ENCODE measurements at places on chromosomes 1 and 21.

- DNase-seq: peak; percentile 37
Measured at GRCh38 chr1:41365772-41366454, 4.7 kb downstream of the FOXO6 start.

DNA sequence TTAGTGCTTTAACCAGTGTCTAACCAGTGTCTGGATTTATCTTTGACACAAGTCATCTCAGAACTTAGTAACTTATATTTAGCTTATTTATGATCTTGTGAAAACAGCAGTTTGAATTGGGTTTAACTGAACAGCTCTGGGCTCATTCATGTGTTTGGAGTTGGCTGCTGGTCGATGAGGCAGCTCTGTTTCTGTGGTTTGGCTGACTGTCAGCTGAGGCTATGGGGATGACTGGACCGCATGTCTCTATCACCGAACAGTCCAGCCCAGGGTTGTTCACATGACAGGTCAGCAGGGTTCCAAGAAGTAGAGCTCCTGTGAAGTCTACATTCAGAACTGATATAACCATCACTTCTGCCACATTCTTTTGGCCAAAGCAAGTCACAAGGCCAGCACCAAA lies 29.1 kb upstream of the C21orf91 start:
- DNase-seq: no peak

- DNase-seq: no peak
Measured at GRCh38 chr1:218339267-218339831, 5.8 kb upstream of the TGFB2 start.

DNA sequence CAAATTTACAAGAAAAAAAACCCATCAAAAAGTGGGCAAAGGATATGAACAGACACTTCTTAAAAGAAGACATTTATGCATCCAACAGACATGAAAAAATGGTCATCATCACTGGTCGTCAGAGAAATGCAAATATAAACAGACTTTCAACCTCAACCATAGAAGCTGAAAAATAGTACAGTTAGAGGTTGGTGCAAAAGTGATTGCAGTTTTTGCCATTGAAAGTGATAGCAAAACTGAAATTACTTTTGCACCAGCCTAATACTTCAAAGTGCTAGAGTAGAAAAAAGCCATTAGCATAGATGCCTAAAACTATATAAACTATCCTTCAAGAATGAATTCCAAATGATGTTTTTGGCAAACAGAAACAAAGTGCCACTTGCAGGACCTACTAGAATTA lies 365.8 kb upstream of the DPYD start:
- DNase-seq: no peak

DNA sequence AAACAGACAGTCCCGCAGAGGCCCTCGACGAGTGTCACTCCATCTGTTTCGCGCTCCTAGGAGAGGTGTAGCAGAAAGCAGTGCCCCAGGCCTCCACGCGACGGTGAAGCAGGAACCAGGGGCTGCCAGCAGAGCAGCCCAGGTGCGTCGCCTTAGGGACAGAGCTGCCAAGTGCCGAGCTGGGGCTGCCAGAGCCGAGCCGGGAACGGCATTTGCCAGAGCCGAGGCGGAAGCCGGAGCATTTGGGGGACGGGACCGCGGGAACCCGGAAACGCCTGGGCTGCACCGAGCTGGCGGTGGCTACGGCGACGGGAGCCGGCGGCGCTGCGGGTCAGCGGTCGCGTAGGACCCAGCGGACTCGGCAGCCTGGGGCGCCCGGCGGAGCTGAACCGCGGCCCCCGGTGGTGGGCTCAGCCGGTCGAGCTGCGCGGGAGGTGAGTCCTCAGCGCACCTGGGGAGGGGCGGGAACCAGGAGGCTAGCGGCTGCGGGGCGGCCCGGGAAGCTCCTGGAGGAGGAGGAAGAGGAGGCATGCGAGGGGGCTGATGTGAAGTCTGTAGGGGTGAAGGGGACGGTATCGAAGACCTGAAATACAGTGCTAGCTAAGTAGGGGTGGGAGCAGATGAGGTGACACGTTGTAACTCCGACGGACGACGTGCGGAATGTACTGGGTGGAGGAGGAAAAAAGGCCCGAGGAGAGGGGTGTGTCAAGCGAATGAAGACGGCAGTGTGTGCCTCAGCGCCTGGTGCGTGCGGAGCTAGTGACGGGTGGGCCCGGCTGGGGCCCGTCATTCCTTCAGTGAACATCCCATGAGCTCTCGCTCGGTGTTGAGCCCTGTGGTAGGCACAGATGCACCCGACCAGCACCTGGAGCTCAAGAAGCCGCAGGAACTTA lies at the start of gene SLC35A3:
SLC35A3 (plus strand) TSS at position 268 of the 893 bp plus-strand sequence. CDS start 23,559 bp downstream, outside the sequence.
- peak; percentile 73 for DNase-seq

GRCh38 chr1:15931884-15932283 lies 44.0 kb downstream of the ZBTB17 start:
- DNase-seq: no peak

- no peak for DNase-seq
Measured at GRCh38 chr1:218209351-218209861, 75.7 kb upstream of the RRP15 start.

DNA sequence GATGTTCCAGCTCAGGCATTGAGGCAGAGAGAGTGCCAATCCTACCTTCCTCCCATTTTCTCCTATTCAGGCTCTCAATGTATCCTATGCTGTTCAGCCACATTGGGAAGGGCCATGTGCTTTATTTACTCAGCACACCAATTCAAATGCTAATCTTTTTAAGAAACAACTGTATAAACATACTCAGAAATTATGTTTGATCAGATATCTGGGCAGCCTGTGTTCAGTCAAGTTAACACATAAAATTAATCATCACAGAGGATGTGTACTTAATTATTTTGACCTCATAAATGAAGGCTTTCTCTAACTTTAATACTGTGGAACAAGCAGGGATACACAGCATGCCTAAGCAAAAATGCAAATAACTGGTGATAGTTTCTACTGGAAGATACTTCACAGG lies 149.8 kb downstream of the NCAM2 start:
- no peak for DNase-seq

DNA sequence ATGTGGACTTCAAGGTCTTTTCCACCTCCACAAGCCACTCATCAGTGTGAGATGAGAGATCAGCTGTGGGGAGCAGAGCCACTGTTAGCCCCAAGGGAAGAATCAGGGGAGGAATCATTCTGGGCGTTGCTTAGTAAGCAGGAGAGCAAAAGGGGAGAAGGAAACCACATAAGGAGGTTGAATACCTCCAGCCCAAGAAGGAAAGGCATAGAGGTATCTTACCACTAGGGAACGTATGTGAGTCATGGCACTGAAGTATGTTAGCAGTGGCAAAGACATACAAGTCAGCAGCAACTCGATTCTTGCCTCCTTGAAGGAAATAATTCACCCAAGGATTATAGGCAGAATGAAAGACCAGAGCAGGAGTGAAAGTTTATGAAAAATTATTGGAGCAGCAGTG lies 31.6 kb upstream of the SLC5A9 start:
- no peak for DNase-seq
